ENCODE measurements at places on chromosomes 3 and 15.

- DNase-seq, result no peak
Measured at GRCh38 chr3:172126741-172127140, 87.4 kb downstream of the FNDC3B start.

- no peak for DNase-seq
Measured at GRCh38 chr3:135368316-135368715, 573.3 kb downstream of the EPHB1 start.

GRCh38 chr3:157103860-157104259, 56.1 kb downstream of the CCNL1 start:
- DNase-seq, result no peak

DNA sequence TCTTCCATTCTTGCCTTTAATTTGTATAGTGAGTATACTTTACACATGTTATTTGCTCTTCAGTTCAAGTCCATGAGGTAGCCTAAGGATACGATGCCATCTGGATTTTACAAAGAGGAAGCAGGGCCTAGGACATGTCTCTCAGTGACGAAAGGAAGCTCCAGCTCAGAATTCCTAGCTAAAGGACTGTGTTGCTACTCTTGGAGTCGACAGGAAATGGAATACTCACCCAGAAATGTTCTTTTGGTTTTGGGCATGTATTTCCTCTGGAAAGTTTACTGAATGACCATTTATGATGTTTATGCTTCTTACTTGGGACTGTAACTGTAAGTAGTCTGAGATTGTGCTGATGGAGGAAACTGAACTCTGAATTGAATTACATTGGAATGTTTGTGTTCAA, 12.5 kb downstream of the OXNAD1 start:
- no peak for DNase-seq

- DNase-seq, result peak; percentile 94
Measured at GRCh38 chr3:195914648-195915473, 6.5 kb upstream of the TNK2 start.

DNA sequence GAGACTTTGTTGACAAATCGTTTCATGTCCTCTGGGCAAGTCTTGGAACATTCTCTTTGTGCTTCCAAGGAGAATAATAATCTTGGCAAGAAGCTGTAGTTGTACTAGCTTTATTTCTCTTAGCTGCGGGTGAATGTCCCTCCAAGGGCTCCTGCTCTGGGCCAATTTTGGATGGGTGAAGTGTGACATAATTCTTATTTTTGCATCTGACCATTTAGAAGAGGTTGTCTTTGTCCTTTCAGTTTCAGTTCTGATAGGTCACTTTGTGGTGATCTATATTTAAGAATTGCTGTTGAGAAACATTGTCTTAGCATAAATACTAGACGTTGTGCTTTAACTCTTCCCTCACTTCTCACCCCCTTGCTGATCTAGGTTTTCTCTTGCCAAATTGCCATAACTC, 164.8 kb upstream of the RORA start:
- DNase-seq, result no peak

GRCh38 chr3:193795062-193795690, 202.2 kb downstream of the OPA1 start:
- DNase-seq, result no peak

- DNase-seq, result no peak
Measured at GRCh38 chr3:123054931-123055330, 11.9 kb upstream of the PDIA5 start.

- DNase-seq, result no peak
Measured at GRCh38 chr15:36251450-36251849, 328.0 kb upstream of the CDIN1 start.

- no peak for DNase-seq
Measured at GRCh38 chr3:196159952-196160804, 51.0 kb downstream of the ZDHHC19 start.

DNA sequence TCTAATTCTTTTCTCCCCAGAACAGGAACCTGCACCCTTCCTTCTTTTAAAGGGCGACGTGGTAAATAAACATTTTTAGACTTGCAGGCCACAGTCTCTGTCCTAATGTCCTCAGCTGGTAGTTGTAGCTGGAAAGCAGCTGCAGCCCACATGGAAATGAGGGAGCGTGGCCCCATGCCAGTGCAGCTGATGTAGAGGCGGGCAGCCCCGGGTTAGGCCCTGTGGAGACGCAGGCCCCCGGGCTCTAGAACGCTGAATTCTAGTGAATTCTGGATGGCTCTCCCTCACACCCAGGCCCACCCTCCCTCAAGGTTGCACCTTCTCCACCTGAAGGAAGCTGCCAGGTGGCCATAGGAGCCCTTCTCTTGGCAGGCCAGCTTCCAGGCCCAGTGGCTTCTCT, 52.3 kb downstream of the PGPEP1L start:
- DNase-seq, result no peak

DNA sequence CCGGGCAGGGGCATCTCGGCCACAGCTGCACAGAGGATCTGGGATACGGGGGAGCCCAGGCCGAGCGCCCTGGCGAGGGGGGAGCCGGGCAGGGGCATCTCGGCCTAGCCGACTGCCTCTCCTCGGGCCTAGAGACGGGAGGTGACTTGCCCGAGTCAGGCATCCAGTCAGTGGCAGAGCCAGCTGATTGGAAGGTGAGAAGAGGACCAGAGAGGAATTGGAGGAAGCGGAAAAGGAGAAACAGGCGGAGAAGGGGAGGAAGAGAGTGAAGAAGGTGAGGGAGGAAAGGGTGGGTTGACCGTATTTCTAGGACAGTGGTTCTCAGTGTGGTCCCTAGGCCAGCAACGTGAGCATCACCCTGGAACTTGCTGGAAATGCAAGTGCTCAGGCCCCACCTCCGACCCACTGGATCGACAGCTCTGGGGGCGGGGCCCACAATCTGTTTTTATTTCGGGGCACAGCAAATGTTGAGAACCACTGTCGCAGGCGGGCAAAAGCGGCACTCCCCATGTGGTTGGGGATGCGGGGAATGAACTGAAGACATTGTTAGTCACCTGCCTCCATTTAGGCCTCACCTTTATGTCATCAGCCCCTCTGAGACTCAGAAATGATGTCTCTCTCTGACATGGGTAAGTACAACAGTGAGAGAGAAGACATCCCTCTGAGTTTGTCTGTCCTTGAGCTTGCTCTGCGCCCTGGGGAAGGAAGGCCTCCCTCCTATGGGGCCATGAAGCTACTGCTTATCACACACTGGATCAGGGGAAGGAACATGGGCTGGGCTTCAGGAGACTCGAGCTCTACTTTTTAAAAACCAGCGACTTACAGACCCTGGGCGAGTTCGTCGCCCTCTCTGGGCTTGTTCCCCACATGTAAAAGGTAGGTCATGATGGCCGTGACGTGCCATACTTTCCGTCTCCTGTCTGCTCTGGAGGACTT, 1.0 kb upstream of the MELTF start:
- no peak for DNase-seq

- DNase-seq, result no peak
Measured at GRCh38 chr3:3800080-3800455, 837 bp downstream of the LRRN1 start.

DNA sequence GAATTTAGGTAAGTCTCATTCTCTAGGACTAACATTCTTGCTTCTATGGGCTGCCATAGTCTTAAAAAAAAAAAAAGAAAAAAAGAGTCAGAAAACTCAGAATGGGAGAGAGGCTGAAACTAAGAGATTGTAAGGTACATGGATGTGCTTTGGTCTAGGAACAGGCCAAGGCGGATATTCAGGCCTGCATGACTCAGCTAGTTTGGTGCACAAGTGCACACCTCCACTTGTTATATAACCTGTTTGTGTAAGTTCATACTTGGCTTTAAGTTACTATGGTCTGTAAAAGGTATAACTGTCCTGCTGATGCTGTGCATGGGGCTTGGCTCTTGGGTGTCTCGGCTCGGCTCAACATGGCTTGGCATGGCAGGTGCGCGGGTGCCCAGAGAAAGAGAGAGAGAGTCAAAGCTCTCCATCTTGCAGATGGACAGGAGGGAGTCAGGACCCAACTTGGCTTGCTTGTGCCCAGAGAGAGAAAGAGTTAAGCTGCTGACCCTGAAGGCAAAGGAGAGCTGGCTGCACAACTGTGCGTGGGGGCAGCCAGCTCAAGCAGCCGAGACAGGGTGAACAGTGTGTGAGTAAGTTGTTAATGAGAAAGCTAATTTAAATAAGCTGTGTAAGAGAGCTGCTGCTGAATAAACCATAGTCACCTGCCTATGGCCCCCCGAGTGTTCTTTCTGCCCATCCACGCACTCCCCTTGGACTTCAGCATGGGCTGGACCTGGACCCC, 31.4 kb upstream of the CHRNB4 start:
- DNase-seq, result no peak

- DNase-seq, result no peak
Measured at GRCh38 chr3:70811880-70812279, 499.4 kb upstream of the MDFIC2 start.

- DNase-seq, result no peak
Measured at GRCh38 chr3:39752019-39752637, 57.3 kb upstream of the MYRIP start.

- DNase-seq, result no peak
Measured at GRCh38 chr3:190368881-190369280, 19.1 kb upstream of the CLDN16 start.

DNA sequence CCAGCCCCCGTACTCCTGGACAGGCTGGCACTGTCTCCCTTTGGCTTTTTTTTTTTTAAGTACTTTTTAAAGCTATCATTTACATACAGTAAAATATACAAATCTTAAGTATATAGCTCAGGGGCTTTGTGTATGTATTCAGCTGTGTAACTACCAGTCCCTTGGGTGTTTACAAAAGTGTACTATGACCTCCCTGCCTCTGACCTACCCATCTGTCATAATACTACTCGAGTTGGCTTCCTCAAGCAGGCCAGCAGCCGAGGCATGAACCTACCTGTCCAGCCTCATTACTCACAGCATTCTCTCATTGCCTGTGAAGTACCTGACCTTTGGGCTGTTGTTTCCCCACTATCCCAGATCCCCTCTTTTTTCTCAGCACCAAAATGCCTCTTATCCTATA, 33.2 kb downstream of the ABHD2 start:
- no peak for DNase-seq

GRCh38 chr3:102593812-102594602, 159.2 kb downstream of the ZPLD1 start:
- no peak for DNase-seq

GRCh38 chr3:78613421-78613879, 1154.3 kb downstream of the ROBO1 start:
- no peak for DNase-seq

DNA sequence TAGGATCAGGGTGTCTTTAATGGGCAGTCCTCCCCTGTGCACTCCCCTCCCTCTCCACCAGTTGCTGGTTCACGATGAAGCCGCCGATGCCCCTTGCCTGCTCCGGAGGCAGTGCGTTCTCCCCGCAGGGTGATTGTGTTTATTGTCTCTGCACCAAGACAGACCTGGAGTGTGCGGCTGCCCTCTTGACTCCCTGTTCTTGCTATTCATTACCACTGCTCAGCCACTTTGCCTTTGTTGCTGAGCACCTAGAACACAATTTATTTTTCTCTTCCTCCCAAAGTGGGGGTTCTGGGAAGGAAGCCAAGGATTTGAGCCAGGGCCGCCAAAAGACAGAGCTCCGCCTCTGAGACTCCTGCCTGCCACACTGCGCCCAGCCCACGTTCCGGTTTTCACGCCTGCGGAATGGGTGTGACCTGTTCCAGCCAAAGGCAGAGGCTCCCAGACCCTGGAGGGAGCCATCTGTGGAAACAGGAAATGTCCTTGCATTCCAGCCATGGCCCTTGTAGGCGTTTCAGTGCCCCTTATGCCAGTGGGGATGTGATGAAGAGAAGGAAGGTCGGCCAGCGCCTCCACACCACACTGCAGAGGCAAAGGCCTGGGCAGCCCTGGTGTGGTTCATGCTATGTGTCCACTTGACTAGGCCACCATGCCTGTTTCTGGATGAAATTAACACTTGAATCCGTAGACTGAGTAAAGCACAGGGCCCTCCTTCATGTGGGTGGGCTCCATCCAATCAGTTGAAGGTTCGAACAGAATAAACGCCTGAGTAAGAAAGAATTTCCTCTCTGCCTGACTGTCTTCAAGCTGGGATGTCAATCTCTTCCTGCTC, 85.8 kb downstream of the HMG20A start:
- no peak for DNase-seq

GRCh38 chr3:179016979-179017670, 54.5 kb downstream of the ZMAT3 start:
- DNase-seq, result no peak

DNA sequence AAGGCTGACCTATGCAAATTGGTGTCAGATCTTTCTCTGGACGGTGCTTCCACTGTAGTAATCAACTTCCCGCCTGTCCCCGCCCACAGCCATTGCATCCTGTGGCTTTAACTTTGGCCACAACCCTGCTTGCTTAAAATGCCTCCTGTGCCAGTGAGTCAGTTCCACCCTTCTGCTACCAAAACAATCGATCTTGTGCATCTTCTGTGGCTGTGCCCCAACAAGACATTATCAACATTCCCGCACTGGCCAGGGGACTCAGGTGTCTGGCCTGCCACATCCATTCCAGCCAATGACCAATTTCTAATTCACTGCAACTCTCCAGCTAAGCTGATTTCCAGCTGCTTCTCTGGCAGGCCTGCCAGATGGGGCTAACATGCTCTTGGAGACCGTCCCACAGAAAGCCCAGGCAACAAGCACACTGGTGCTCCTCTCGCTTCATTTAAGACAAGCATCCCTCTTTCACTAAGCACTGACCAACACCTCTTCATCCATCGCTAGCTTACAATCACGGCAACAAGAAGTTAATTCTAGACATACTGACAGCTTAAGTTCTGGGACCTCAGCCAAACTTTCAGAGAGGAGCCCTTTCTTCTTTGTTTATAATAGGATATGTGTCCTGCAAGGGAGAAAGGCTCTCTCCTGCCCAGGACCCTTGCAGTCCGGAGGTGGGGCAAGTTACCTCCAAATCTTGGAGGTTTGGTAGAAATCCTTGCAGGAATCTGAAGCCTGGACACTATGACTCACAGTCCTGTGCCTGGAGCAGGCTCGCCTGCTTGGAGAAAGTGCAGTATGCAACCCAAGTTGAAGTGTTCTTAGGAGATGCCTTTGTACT, 6.7 kb downstream of the CA12 start:
- DNase-seq, result no peak

DNA sequence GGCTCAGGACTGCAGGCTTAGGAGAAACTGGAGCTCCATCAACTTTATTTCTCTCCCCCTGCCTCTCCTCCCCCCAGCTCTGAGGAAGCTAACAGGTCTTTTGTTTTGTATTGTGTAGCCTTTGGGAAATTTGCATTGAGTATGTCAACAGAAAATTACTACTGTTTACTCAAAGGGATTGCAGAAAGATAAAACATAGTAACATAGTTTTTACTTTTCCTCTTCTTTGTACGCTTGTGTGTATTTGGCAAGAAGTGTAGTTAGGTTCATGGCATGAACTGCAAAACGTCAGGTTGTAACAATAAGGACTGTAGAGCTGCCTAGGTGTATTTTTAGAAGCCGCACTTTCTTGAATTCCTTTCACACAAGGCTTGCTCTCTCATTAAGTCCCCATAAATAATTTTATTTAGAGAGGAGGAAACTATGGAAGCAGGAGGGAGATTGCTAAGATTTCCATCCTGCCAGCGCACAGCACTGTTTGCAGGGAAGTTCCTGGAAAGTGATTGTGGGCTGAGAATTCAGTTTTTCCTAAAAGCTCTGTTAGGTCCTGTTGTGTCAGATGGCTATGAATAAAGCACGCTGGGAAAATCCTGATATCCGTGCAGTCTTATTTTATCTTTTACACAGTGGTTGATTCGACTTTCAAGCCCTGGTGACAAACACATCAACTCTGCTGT, 21.1 kb upstream of the SATB1 start:
- DNase-seq, result no peak

Measured in stimulated activated CD8-positive, alpha-beta memory T cell treated with anti-CD3 and anti-CD28 coated beads, Interleukin-15, amount 100 ng/mL, for 24 hours (primary cell).